Dermis microvascular lymphatic vessel endothelial cell (primary cell): ENCODE measurements at places on chromosomes 5 and 9. TPM values are rescaled to one million over a fixed set of nuclear protein-coding genes. Genes with fewer than 3 reads are reported as not detected.

The PDE8B gene
- under 0.01 TPM in 1 of 2 replicates, not detected in the other for total RNA-seq

- DNase-seq = no peak
Measured at GRCh38 chr5:159416438-159416837, 86.2 kb upstream of the IL12B start.

- no peak for DNase-seq
Measured at GRCh38 chr5:180159756-180160155, 49.3 kb downstream of the RASGEF1C start.

The GNA14 gene
- 4.1 and 72.2 TPM in 2 replicates for total RNA-seq

The TGFBI gene
- total RNA-seq = 2.4 and 10.5 TPM in 2 replicates

The SHISAL2B gene
- total RNA-seq = not detected in 2 replicates

The SLC44A1 gene
- total RNA-seq = 17.1 and 18.7 TPM in 2 replicates

DNA sequence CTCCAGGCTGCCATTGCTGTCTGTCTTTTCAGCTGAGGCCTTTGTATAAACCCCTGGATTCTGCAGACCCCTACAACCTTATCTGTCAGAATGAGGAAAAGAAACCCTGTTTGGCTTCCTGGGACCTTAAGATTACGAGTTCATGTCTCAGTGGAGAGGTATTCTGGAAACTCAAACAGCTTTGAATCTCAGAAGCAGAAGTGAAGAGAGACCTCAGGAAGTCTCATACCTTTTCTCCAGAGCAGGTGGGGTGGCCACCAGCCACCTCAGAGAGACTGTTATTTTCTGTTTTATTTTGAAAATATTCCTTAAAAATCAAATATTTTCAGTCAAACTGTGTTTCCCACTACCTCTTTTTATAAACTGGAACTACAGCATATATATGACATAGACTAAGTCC is 457.5 kb downstream of the TMEM232 start:
- no peak for DNase-seq

GRCh38 chr5:98217138-98217537 is 556.3 kb upstream of the RGMB start:
- no peak for DNase-seq

DNA sequence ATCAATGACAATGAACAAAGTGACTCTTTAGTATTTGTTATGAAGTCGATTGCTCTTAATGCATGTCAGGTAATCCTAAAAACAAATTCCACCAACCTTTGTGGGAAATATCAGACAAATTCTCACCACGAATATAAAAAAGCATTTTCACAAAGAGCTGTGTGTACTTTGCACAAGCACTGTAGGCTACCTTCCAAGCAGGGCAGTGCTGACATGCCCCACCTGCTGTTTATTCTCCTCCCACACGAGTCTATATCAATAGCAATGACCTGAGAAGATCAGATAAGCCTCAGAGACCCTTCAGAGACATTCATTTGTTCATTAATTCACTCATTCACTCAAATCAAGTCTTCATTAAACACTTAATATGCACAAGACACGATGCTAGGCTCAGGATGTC is 469.1 kb downstream of the ZSWIM6 start:
- DNase-seq = no peak
